ENCODE measurements at places on chromosomes 16 and 17.

DNA sequence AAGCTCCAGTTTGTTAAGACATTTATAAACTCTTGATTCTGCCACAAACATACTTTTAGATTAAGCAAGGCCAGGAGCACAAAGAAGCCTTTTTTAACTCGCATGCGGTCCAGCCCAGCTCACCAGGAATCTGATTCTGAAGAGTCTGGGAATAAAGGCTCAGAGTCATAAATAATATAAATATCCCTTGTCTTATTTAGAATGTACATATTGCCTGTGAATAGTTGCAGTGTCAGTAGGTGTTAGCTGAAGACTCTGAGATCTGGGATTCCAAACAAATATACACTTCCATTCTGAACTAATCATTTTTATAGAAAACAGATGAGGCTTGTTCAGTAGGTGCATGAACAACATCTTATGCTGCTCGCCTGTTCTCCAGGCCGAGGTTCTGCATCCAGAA, 59.1 kb upstream of the ELAC2 start:
- no peak for DNase-seq

GRCh38 chr17:41404024-41404671, 6.7 kb upstream of the KRT31 start:
- DNase-seq: peak; percentile 66

- no peak for DNase-seq
Measured at GRCh38 chr17:78979780-78980623, at the start of gene LGALS3BP. Gene LGALS3BP (minus strand): TSS chr17:78979923. CDS start chr17:78977191, 2,732 bp downstream.

DNA sequence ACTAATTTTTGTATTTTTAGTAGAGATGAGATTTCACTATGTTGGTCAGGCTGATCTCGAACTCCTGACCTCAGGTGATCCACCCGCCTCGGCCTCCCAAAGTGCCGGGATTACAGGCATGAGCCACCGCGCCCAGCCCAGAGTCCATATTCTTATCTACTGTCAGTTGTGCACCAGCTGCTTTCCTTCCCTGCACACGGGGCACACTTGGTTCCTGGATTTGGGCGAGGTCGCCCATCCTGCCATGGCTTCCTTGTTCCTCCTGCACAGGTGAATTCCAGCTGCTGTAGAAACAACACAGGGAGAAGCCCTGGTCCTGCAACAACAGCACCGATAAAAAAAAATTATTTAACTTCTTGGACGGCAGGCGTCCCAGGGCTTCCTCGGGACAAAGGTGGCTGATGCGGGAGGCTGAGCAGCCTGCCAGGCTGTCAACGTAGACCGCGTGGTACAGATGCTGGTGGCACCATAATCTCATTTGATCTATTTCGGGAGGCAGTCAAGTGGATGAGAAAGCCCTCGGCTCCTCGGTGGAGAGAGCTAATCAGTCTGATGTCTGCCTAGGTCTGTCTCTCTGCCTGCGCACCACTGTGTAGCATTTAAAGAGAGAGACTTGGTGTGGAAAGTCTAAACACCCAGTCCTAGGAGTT, 19.1 kb downstream of the RGS9 start:
- DNase-seq: no peak

GRCh38 chr16:88799569-88800276, 3.9 kb upstream of the CDT1 start:
- peak; percentile 48 for DNase-seq

DNA sequence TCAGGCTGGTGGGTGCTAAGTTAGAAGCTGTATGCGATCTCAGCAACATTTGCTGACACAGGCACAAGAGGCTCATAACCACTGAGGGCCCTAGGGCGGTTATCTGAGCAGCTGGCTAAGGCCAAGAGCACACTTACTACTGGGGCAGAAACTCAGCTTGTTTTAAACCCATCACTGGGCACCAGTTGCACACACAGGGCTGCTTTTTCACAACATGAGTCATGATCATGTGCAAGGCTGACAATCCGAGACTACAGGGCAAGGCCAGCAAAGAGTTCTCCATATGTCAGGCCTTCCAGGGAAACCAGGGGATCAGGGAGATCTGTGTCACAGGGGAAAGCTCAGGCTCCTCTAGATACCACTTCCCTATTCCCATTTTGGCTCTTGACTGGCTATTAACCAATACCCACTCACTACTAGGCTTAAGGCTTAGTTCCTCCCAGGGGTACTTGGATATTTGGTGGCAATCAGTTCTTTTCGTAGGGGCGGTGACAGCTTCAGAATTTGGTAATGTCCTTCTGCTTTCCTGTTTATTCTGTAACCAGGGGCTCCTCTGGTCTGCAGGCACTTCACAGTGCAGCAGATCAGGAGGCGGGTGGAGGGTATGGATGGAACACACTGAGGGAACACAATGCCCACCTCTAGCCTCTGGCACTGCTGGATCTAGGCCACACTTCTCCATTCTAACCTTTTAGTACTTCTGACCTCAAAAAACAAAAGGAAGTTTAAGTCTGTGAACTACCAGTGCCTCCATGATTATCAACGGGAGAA, 44.9 kb upstream of the ERN1 start:
- peak; percentile 98 for DNase-seq

GRCh38 chr16:55435387-55435786, 43.6 kb upstream of the MMP2 start:
- no peak for DNase-seq

- DNase-seq: peak; percentile 80
Measured at GRCh38 chr17:59329176-59330052, 2.0 kb upstream of the YPEL2 start.

- DNase-seq: no peak
Measured at GRCh38 chr16:16909126-16909525, 530.2 kb downstream of the NPIPA7 start.

GRCh38 chr16:81582655-81583441, 138.2 kb downstream of the CMIP start:
- no peak for DNase-seq

DNA sequence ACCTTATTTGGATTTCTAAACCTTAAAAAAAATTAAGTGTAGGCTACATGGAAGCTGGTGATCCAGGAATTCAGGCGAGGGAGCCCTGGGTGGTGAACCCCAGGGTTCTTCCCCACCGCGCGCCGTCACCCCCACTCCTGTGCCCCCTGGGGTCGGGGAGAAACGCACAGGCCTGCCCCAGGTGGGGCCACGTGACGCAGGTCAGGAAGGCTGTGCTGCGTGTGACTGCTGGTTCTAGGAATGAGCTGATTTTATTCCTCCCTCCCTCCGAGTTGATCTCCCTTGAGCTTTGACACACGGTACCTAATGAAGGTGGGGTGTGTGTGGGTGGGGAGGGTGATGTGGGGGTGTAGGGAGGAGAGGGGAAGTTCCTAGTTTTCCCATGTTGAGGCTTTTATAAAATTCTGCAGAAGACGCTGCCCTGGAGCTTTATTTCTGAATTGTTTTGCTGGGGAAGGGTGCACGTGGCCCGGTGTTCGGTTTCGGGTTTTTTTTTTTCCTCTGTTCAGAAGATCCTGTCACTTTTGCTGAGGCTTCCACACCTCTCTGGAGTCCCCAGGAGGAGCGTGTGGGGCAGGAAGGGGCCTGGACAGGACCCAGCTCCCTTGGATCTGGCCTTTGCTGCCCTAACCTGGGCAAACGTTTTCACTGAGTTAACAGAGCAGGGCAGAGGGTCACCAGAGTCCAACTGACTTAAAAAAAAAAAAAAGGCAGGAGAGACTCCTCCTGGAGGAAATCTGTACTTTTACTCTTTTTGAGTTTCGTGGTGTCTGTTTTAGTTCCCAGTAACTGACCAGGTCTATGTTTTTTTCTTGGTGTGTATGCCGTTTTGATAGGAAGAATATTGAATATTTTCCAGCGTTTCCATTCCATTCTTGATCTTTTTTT, 55.8 kb upstream of the GSE1 start:
- DNase-seq: no peak
